ENCODE measurements at places on chromosomes 5 and 9.

DNA sequence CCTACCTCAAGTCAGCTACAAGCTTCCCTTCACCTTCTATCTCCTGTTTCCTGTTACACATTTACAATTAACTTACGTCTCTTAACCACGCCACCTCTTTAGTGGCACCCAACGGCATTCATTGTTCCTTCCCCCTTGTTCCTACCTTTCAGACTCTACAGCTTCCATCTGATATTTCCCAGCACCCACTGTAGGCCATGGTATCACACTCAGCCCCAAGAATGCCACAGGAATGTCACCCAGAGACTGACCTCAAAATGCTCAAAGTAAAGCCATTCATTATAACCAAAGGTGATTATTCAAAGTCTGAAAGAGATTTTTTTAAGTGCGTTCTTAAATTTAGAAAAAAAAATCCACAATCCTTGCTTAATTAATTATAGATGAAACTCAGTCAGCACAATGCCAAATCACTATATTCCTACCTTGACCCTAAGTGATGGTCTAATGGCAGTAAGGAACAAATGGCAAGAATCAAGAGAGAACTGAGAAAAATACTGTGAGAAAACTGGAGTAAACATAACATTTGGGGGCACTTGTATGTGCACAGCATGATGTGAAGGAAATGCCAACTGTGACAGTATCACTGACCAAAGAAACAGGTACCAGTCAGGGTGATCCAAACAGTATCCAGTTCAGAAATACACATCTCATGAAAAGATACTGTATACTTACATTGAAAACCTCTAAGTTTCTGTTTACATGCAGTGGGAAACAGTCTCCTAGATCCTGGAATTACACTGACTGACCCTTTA, 52.1 kb downstream of the CTNND2 start:
- no peak for DNase-seq

GRCh38 chr5:61651195-61651594, 319.1 kb downstream of the ZSWIM6 start:
- DNase-seq = no peak

DNA sequence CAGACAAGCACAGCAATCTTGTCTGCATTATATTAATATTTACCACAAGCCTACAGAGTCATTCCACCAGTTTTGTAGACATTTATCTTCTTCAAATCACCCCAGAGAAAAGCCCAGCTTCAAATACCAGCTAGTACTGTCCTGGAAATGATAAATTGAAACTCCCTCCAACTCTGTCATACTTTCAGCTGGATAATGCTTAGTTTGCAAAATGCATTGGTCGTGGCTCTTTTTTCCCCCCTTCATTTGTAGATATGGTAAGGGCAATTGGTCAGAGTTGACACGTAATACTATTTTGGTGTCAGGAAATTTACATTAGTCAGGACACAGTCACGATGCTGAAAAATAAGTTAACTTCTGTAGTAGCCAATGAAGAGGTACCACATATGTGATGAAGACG, 21.2 kb downstream of the HMHB1 start:
- no peak for DNase-seq

DNA sequence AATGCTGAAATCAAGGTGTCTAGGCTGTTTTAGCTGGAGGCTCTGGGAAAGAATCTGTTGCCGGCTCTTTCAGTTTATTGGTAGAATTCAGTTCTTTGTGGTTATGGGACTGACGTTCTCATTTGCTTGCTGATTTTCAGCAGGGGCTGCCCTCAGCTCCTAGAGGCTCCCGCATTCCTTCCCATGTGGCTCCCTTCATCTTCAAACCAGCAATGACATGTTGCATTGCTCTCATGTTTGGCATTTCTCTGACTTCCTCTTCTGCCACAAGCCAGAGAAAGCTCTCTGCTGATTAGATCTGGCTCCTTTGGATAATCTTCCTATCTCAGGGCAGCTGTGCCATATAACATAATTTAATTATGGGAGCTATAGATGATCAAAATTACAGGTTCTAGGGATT, 360.3 kb downstream of the LRRC70 start:
- no peak for DNase-seq

DNA sequence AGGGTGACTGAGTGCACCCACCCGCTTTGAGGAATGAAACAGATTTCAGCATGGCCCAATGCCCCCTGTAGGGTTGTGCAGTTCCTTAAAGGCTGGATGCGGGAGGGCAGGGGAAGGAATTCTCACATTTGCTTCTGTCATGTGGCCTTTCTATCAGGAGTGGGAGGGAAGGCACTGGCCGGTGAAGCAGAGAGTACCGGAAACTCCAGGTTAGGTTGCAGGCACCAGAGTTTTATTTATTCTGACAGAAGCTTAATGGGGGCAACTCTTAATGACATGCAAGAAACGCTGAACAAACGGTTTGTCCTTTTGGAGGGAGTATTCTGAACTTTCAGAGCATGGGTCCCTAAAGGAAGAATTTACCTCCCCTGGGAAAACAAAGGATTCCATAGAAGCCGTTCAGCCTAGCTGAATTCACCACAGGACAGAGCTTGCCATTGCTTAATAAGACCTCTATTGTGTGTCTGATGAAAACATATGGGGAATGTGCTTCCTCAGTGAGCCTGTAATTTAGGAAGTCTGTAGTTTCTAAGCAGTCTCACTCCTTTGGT, 44.1 kb upstream of the EQTN start:
- no peak for DNase-seq

DNA sequence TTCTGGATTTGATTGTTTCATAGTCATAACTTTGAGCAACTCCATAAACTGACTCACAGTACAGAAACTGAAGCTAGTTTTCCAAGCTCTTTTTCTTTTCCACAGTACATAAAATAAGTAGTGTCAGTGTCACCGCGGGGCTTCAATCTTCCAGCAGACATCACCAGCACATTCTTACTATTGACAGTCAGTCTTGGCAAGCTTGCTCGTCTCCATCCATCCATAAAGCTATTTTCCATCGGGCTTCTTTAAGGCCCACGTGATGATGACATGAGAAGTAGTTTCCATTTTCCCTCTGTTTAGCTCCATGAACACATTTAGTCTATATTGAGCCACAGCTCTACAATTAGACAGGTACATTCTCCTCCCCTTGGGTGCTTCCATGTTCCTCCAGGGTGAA, 443.4 kb downstream of the KDM4C start:
- DNase-seq = no peak

GRCh38 chr5:172403817-172404216, 50.5 kb downstream of the SH3PXD2B start:
- no peak for DNase-seq

- DNase-seq = no peak
These were observed 933.0 kb downstream of the TLE4 start for GRCh38 chr9:80504601-80505230.

GRCh38 chr9:6484210-6484609, 71.2 kb downstream of the UHRF2 start:
- no peak for DNase-seq

- DNase-seq = no peak
These were observed 3.7 kb downstream of the ACTL7B start for GRCh38 chr9:108852079-108852478.

GRCh38 chr5:148897842-148898241, 71.4 kb downstream of the ADRB2 start:
- no peak for DNase-seq

- DNase-seq = peak; percentile 87
These were observed at the start of gene SLCO4C1 for GRCh38 chr5:102296178-102296817. Gene SLCO4C1, minus strand, starts transcription at chr5:102296284. Its CDS starts 22 bp downstream, at chr5:102296262.

DNA sequence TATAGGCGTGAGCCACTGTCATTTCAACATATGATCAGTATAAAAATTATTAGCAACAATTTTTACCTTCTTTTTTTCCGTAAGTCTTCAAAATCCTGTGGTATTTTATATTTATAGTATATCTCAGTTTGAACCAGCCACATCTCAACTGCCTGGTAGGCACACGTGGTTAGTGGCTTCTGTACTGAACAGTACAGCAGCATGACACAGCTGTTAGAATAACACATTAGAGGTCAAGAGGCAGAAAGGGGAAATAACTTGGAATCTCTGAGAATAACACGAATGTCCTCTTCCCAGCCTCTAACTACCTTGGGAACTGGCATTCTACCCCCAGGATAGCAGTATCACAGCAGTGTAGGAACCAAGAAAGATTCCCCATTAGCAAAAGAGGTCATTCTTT, 108.5 kb upstream of the IQGAP2 start:
- DNase-seq = no peak

DNA sequence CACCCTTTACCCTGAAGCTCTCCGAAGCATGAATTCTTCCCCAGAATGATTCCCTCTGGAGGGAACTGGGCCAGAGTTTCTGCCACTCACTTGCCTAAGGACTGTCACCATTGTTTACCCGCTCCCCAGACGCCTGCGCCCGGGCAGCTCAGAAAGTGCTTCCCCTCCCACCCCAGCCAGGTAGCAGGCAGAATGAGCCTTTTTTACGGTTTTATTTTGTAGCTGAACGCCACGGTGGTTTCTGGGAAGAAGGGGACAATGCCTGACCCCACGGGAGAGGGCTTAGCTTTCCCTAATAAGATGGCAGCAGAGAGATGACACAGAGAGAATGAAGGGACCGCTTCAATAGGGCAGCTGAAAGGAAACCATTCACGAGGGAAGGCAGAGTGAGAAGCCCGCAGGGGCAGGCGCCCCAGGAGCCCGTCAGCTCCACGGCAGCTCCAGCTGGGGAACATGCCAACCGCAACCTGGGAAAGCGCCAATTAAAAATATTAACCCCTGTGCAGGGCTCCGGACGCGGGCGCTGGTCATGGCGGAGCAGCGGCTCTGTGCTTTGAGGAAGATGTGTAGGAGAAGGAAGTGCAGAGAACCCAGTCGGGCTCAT, 20.4 kb upstream of the NTNG2 start:
- DNase-seq = no peak

DNA sequence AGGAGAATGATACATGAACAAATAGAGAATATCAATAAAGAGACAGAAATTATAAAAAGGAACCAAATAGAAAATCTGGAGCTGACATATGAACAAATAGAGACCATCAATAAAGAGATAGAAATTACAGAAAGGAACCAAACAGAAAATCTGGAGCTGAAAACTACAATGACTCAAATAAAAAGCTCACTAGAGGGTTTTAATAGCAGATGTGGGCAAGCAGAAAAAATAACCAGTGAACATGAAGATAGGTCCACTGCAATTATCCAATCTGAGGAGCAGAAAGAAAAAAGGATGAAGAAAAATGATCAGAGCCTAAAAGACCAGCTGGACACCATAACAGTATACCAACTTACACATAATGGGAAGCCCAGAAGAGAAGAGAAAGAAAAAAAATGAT, 353.7 kb downstream of the ARL15 start:
- no peak for DNase-seq

- no peak for DNase-seq
These were observed 49.6 kb upstream of the CCL21 start for GRCh38 chr9:34759432-34760134.

GRCh38 chr5:66841264-66841663, 245.1 kb downstream of the MAST4 start:
- no peak for DNase-seq

DNA sequence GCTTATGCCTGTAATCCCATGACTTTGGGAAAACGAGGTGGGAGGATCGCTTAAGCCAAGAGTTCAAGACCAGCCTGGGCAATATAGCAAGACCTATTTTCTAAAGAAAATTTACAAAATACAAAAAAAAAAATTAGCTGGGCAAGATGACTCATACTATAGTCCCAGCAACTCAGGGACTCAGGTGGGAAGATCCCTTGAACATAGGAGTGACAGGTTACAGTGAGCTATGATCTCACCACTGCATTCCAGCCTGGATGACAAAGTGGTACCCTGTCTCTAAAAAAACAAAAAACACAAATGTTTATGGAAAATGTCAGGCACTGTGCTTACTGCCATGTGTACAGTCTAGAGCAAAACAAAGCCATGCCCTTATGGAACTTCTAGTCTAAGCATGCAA, 823.3 kb upstream of the DMAC1 start:
- DNase-seq = no peak

- no peak for DNase-seq
These were observed 16.9 kb upstream of the KCNV2 start for GRCh38 chr9:2700398-2700797.

- DNase-seq = no peak
These were observed 354.0 kb downstream of the PRR16 start for GRCh38 chr5:120818128-120818527.

GRCh38 chr9:95733741-95734666, 141.5 kb upstream of the ERCC6L2 start:
- DNase-seq = no peak

DNA sequence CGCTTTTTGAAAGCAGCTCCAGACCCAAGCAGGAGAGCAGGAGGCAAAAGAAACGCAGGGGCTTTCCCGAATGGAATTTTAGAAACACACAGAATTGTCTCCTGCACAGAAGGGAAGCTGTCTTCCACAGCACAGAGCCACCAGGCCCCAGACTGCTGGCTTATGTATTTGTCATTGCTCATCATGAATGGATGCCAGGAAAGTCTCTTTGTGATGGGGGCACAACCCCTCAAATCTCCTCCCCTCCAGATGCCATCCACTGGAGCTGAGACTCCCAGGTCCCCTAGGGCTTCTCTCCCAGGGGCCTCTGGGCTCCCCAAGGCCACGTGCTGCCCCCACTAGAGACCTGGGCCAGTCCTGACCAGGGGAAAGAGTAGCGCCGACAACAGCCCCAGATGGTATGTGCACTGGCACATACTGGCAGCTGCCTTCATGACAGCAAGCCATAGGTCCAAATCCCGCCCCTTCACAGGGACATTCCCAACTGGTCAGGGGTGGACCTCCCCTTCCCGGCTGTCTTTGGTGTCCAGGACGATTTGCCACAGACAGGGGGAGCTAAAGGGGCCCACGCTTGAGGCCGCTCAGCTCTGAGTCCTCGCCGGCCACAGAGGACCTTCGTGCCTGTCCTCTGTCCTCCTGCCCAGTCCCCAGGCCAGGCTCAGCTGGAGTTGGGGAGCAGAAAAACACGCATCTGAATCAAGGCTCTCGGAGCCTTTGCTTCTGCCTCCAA, 127.8 kb downstream of the KCNIP1 start:
- DNase-seq = no peak

DNA sequence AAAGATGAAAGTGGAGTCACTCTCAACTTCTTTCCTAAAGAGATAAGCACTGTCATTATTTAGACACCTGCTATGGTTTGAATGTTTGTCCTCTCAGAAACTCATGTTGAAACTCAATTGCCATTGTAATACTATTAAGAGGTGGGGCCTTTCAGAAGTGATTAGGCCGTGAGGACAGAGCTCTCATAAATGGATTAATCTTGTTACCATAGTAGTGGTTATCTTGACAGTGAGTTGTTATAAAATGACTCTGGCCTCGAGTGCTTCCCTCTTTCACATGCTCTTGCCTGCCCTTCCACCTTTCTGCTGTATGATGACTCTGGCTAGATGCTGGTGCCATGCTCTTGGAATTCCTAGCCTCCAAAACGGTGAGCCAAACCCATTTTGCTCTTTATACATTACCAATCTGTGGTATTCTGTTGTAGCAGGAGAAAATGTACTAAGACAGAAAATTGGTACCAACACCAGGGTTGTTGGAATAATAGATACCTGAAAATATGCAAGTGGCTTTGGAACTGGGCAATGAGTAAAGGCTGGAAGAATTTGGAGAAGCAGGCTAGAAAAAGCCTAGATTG, 38.0 kb downstream of the GDA start:
- DNase-seq = no peak

GRCh38 chr5:149617760-149618306, 36.5 kb downstream of the ARHGEF37 start:
- DNase-seq = no peak
